T-helper 17 cell (primary cell): ENCODE measurements at places on chromosomes 2 and 18.

DNA sequence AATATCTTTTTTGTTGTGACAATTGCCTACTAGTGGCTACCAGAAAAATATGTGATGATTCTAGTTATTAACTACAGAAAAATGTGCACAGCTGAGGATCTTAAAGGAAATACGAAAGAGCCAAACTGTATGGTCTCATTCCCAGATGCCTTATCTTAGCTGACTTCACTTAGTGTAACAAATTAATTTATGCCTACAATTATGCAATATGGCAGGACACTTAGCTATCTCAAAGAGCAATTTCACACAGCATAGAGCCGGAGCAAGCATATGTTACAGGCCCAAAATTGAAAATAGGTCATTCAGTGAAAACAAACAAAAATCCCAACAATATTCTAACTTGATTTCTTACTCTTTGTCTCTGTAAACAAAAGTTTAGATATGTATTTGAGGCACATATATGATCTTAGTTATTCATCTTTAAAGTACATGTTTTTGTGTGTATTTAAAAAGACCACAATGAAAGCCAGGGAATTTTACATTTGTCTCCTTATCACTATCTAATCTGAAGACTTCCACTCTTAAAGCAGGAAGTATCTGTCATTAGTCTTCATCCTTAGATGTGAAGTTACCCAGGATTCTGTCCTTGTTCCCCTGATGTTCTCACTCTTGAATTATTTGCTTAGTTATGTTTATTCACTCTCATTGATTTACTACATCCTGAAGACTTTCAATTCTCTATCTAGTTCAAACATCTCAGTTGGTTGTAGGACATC is 1579.0 kb upstream of the NXPH2 start:
- H3K4me3 ChIP-seq = no peak overlapping the region
- H3K27ac ChIP-seq = no peak overlapping the region
- DNase-seq = no peak
- H3K36me3 ChIP-seq = no peaks in the 10 kb centered on the region

GRCh38 chr2:71563872-71564271 is 110.5 kb downstream of the DYSF start:
- no peaks in the 10 kb centered on the region for H3K4me1 ChIP-seq
- H3K36me3 ChIP-seq = peaks cover 4% of the 10 kb centered on the region
- H3K27ac ChIP-seq = no peak overlapping the region
- no peak for DNase-seq

DNA sequence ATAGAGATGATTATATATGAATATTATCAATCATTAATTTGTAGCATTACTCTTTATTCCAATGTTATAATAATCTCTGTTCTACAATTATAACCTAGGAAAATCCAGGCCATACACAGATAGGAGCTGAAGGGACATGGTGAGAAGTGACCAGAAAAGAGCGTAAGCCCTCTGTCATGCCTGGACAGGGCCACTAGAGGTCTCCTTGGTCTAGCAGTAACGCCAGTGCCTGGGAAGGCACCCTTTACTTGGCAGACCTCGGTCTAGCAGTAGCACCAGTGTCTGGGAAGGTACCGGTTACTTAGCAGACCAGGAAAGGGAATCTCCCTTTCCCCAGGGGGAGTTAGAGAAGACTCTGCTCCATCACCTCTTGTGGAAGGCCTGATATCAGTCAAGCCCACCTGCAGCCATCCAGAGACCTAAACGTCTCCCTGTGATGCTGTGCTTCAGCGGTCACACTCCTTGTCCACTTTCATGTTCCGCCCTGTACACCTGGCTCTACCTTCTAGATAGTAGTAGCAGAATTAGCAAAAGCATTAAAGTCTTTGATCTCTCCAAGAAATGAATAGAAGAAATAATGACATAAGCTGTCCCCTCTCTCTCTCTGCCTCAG is 447.5 kb upstream of the FSIP2 start:
- no peaks in the 10 kb centered on the region for H3K4me1 ChIP-seq
- no peaks in the 10 kb centered on the region for H3K36me3 ChIP-seq
- no peak overlapping the region for H3K4me3 ChIP-seq
- no peak for DNase-seq
- H3K27ac ChIP-seq = no peak overlapping the region
- H3K27me3 ChIP-seq = no peaks in the 10 kb centered on the region

GRCh38 chr2:201500534-201500933 is 49.0 kb downstream of the STRADB start:
- no peak for DNase-seq
- H3K27ac ChIP-seq = no peak overlapping the region
- H3K36me3 ChIP-seq = no peaks in the 10 kb centered on the region

GRCh38 chr2:237693291-237693994 is 66.1 kb downstream of the LRRFIP1 start:
- H3K27ac ChIP-seq = peak overlapping the region; percentile 99
- no peaks in the 10 kb centered on the region for H3K27me3 ChIP-seq
- no peak for DNase-seq
- H3K4me3 ChIP-seq = peak overlapping the region; percentile 99

DNA sequence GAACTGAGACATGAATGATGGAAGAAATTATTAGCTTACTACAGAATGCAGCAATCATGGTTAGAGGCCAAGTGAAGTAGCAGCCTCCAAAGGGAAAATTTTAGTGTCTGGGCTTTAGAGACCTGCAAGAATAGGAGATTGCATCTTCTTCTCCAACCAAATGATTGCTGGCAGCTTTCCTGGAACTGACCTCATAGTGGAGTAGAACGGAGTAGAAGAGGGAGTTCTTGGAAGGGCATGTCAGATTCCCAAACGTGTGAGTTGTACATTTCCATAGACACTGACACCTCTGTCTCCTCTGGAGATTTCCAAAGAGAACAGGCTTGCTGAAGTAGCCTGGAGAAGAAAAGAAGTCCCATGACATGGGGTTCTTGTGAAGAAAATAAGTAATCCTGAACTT is 169.8 kb upstream of the ERBB4 start:
- H3K4me1 ChIP-seq = no peaks in the 10 kb centered on the region
- H3K4me3 ChIP-seq = no peak overlapping the region
- no peaks in the 10 kb centered on the region for H3K36me3 ChIP-seq
- H3K27ac ChIP-seq = no peak overlapping the region

- H3K4me3 ChIP-seq = no peak overlapping the region
- no peaks in the 10 kb centered on the region for H3K27me3 ChIP-seq
- DNase-seq = no peak
- peaks cover 2% of the 10 kb centered on the region for H3K36me3 ChIP-seq
- H3K27ac ChIP-seq = no peak overlapping the region
Measured at GRCh38 chr18:79489051-79489898, 93.5 kb downstream of the NFATC1 start.

DNA sequence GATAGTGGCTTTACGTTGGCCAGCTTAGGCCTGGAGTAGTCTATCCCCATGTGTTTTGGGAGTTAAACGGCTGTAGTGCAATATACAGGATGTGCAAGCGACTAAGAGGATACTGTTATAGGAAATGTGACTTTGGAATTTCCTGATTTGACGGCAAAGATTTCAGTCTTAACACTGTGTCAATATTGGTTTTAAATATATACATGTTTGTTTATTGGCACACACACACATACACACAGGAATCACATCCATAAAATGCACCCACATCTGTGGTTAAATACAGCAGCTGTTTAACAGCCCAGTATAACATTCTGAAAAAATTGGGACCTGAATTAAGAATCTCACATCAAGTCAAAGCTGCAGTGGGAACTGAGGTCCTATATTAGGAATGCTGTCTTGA is 347.1 kb downstream of the TXNL1 start:
- H3K27ac ChIP-seq = no peak overlapping the region
- no peaks in the 10 kb centered on the region for H3K36me3 ChIP-seq
- H3K27me3 ChIP-seq = no peaks in the 10 kb centered on the region

DNA sequence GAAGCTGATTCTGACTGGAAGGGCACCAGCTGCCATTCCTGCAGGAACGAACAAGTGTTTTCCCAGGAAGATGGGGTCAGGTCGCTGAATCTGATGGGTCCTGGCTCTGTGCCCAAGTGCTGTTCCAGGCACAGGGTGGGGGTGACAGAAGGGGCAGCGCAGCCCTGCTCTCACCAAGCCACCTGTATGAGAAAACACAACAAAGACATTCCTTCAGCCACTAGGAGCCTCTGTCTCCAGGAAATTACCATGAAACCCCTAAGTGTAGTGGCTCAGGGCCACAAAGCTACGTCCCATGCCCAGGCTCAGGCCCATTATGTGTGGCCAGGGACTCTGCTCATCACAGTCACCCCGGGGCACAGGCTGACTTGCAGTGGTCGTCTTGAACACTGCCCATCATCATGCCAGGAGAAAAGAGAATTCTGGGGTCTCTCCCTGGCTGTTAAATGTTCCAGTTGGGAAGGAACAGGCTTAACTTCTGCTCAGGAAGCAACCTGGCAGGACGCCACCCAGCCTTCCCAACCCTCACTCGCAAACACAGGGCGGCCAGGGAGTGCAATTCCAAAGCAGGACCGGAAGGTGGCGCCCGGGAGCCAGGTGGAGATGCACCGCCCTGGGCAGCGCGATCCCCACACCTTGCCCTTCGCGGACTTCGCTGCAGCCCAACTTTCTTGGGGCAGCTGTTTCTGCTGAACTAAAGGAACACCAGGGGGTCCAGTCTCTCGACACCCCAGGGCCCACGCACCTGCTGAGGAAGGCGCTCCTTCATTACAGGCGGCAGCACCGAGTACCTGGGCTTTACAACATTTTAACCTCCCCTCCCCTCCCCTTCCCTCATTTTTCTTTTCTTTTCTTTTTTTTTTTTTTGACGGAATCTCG is 11.0 kb upstream of the SFTPB start:
- H3K4me3 ChIP-seq = no peak overlapping the region
- peaks cover 13% of the 10 kb centered on the region for H3K4me1 ChIP-seq
- peaks cover 15% of the 10 kb centered on the region for H3K27me3 ChIP-seq
- H3K36me3 ChIP-seq = peaks cover 3% of the 10 kb centered on the region
- H3K27ac ChIP-seq = no peak overlapping the region

DNA sequence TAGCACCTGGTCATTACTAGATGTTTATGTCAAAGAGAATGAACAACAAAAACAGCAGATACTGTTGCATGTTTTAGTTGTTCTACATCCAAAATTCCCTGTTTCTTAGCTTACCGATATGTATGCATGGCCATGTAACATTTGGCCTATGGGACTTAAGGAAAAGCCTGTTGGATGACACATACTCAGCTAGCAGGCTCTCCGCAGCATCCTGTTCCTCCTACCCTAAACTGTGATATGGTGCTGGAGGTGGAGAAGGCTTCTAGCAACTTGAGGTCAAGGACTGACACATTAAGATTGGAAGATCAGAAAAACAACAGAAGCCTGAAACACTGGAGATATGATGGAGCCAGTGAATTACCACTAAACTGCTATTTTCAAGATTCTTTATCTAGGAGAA is 537.8 kb downstream of the LRRTM4 start:
- DNase-seq = no peak
- no peak overlapping the region for H3K27ac ChIP-seq
- no peaks in the 10 kb centered on the region for H3K36me3 ChIP-seq
- H3K27me3 ChIP-seq = no peaks in the 10 kb centered on the region
- no peaks in the 10 kb centered on the region for H3K4me1 ChIP-seq
- H3K4me3 ChIP-seq = no peak overlapping the region

- H3K4me1 ChIP-seq = peaks cover 14% of the 10 kb centered on the region
- no peak overlapping the region for H3K27ac ChIP-seq
- peaks cover 30% of the 10 kb centered on the region for H3K27me3 ChIP-seq
- H3K4me3 ChIP-seq = no peak overlapping the region
Measured at GRCh38 chr2:240996161-240996833, 2.1 kb upstream of the SNED1 start.

DNA sequence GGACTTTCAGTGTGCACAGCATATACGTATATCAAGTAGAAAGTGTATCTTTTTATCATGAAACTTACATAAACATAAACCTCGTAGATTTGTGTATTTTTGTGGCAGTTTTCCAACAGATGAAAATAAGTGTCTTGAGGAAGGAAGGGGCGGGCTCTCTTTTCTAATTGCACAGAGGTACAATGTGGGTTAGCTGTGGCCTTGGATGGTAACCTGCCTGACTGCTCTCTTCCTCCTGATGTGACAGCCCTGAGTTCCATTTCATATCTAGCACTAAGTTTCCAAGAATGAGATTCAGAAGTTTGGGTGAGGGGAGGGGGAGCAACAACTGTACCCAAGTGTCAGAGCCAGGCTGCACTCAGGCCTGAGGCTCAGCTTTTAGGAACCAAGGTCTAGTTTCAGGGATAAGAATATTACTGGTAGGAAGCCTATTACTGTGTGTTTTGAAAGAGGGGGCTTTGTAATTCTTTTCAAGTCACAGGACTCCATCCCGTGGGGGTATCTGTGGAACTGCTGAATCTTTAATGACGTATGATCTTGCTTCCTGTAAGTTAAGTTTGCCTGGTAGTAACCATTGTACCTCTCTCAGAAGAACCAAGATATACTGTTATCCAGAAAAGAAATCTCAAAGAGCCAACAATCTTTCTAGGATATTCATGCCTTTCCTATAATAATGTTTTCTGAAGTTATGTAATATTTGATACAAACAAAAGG is 483.7 kb downstream of the PTPRM start:
- no peaks in the 10 kb centered on the region for H3K36me3 ChIP-seq
- H3K27me3 ChIP-seq = no peaks in the 10 kb centered on the region
- H3K4me1 ChIP-seq = peaks cover 6% of the 10 kb centered on the region
- DNase-seq = no peak
- no peak overlapping the region for H3K4me3 ChIP-seq

GRCh38 chr2:28233164-28233676 is 159.4 kb upstream of the FOSL2 start:
- peaks cover 12% of the 10 kb centered on the region for H3K4me1 ChIP-seq
- H3K4me3 ChIP-seq = no peak overlapping the region
- peaks cover 6% of the 10 kb centered on the region for H3K36me3 ChIP-seq
- DNase-seq = no peak
- H3K27ac ChIP-seq = peak overlapping the region; percentile 56

DNA sequence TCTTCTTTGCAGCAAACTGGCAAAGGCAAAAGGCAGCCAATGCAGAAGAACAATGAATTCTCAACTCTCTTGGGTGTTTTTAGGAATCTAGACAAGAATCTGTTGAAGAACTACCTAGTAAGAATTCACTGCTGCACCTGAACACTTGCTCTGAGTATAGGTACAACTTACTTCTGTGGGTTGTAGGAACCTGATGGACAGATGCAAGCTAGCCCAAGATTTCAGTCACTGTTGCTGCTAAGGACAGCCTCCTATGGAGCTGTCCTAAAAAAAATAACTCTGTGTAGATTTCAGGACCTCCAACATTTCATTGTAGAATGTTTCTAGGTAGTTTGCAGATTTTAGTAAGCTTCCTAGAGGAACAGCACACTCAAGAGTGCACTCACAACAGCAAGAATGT is 363.5 kb downstream of the CBLN2 start:
- no peak overlapping the region for H3K4me3 ChIP-seq
- H3K36me3 ChIP-seq = no peaks in the 10 kb centered on the region
- no peak overlapping the region for H3K27ac ChIP-seq
- no peaks in the 10 kb centered on the region for H3K27me3 ChIP-seq
- DNase-seq = no peak
